ENCODE measurements at places on chromosomes 13 and 19.

- DNase-seq, result no peak
Observed at GRCh38 chr13:21034603-21035191, 26.7 kb downstream of the LATS2 start.

GRCh38 chr13:25046985-25047511, 48.9 kb upstream of the PABPC3 start:
- no peak for DNase-seq

- no peak for DNase-seq
Observed at GRCh38 chr13:46288570-46289259, 77.0 kb downstream of the LRRC63 start.

DNA sequence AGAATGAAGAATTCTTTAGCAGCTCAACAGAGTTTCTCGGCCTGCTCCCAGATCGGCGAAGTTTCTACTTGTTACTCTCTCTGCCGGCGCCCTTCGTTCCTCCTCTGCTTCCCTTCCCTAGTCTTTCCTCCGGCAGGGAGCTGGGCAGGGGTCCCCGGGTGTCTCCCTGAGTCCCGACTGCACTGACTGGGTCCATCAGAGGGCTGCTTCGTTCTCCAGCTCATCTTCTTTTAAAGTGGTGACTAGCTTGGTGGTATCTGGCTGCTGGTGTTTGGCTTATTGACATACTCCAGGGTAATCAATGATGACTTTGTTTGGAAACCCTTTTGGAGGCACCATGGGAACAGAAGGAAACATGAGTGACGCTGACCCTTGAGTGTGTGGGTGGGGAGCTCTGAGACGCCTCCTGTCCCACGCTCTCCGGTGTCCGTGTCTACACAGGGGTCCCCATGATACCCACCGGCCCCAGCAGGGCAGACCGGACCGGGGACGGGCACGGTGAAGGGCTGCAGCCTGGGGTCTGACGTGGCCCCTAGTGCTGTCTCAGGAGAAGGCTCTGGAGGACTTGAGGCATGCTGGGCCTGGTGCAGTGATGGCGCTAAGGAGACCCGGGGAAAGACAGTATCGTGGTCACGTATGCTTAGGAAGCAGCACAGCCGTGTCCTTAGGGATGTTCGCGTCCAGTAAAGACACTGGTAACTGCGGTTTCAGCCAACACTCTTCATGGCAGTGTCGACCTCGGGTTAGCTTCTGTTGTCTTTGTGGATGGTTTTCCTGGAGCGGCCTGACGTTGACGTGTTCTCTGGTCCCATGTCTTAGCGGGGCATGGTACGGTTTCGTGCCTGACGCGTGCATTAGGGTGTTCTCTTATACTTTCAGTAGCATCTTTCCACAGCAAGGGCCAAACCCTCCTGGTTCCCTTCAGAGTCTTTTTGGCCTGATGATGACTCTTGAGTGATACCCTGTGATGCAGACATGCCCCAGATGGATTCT, 23.8 kb downstream of the NAXD start:
- no peak for DNase-seq

DNA sequence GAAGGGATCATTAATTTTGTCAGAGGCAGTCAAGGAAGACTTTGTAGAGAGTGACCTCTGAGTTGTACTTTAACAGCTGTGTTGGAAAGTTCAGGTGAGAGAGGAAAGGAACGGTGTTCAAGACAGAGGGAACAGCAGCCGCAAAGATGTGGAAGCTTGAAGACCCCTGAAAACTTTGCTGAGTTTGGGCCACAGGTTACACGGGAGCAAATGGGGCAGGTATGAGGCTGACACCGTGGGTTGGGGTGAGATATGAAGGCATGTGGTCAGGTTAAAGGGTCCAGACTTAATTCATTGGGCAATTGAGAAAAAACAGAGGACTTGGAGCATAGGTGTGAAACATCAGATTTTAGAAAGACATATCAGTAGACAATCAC, 72.0 kb upstream of the SERP2 start:
- DNase-seq, result no peak

DNA sequence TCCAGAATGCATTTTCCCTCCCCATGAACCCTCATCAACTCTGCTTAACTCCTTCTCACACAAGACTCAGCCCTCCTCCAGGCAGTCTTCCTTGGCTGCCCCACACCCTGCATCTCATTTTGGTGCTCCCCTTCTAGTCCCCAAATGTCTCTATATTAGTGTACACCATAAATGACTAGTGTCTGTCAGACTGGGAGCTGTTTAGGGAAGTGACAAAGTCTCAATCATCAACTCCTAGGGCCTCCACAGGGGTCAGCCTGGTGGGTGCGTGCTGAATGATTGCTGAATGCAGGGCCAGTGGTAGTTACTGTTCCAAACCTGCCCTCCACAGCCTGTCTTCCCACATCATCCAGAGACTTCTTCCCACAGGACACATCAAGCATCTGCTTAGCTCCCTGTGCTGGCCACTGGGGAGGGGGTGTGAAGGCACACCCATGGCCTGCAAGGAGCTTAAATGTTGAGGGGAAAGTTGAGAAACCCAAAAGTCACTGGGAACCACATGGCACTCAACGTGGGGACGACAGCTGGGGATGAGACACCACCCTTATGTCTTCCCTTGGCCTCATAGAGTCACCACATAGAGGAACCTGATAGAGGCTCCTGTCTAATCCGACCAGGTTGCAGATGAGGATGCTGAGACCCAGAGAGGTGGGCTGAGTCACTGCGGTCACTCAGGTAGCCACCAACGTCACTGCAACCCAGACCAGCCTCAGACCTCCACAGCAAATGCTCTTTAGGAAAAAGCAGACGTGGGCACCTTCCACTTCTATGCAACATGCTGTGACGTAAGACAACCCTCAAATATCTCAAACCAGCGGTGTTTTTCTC, 79.3 kb upstream of the TM9SF2 start:
- no peak for DNase-seq

- no peak for DNase-seq
Observed at GRCh38 chr13:32976056-32976805, 40.0 kb upstream of the KL start.

GRCh38 chr19:13696839-13697238, 67.5 kb upstream of the MRI1 start:
- DNase-seq, result no peak

GRCh38 chr13:31686670-31687425, 52.5 kb upstream of the RXFP2 start:
- no peak for DNase-seq

- DNase-seq, result no peak
Observed at GRCh38 chr19:47725759-47726401, 12.7 kb downstream of the EHD2 start.

DNA sequence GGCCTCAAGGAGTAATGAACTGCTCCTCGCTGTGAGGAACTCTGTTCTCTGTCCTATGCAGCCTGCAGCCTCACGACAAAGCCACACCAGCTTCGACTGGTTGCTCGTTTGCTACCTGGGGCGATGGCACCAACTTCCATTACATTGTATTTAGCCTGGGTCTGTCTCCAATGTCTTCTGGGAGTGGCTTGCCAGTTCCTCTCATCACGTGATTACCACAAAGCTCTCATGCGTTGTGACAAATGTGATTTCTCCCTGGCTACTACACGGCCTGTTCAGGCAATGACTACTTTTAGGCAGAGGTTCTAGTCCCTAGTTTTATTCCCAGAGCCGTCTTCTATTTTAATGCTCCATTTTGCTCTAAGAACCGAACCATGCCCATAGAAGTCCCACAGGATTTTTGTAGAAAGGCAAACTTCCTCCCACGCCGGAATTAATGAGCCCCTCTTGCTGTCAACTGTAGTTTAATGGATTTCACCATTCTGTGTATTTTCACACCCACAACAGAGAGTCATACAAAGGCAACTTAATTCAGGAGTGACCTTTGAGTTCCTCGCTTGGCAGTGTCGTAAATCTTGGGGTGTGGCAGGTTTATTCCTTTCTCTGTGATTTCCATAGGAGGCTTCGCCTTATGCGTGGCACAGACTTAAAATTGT, 351.9 kb downstream of the EFNB2 start:
- DNase-seq, result no peak

- DNase-seq, result no peak
Observed at GRCh38 chr19:28744014-28744413, 468.9 kb downstream of the UQCRFS1 start.

- no peak for DNase-seq
Observed at GRCh38 chr13:41345914-41346589, 35.0 kb downstream of the NAA16 start.

- DNase-seq, result no peak
Observed at GRCh38 chr19:35636651-35637050, 4.9 kb upstream of the ETV2 start.

DNA sequence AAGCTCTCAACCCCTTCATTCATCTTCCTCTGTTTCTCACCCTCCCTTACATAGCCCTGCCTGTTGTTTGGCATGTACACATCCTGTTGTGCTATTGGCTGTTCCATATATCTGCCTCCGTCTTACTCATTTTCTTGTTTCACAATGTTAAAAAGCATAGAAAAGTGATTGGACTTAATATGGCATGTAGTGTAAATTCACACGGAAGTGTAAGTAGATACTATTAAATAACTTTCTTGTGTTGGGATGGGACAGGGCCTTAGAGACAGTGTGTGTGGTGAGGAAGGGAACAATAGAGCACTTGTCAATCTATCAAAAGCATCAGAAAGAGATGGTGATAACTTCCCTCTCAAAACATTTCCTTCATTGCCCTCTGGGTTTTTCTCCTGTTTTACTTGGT, 12.3 kb downstream of the LMO7 start:
- DNase-seq, result no peak

DNA sequence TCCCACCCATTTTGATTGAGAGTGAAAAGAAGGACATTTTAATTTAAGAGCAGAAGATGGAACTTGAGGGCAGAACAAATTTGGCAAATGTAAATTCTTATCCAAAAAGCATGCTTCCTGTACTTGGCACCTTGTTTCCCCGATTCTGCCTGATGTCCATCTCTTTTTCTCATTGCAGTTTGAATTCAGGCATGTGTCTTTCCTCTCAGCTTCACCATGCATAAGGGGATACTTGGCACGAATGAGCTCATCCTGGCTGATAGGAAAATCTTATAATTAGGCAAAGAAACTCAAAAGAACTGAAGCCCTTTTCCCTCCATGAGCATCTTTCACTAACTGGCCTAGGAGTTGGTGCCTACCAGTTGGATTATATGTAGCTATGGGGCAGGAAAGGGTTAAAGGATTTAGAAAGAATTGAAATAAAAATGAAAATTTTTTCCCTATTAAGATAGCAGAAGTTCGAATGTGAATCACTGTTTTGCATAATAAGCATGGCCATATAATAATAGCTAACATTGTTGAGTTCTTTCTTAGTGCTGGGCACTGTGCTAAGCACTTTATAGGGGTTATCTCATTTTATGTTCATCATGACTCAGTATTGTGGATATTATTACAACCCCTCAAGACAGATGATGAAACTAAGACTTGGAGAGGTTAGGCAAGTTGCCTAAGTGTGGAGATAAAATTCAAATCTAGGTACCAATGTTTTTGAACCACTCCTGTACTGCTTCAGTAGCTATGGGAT, 386.6 kb downstream of the KCNRG start:
- no peak for DNase-seq

DNA sequence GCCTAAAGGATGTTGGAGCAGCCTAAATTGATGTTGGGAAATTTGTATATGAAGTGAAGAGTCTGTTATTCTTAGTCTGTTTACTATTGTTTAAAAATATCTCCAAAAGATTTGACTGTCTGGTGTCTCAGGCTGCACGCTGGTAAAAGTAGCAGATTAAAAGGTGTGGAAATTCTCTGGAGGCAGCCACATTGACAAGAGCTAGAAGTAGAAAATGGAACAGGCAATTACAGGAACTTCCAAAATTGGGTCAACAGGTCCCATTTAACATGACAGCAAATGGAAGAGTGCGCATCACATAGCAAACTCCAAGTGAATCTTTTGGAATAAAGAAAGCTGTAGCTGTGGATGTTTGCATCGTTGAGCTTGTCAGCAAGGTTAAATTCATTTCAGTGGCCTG, 138.3 kb downstream of the MTUS2 start:
- DNase-seq, result no peak

- no peak for DNase-seq
Observed at GRCh38 chr19:41064974-41065569, 23.2 kb upstream of the CYP2A13 start.

GRCh38 chr13:75173457-75174356, 308.3 kb downstream of the TBC1D4 start:
- no peak for DNase-seq

All from activated CD4-positive, CD25-positive, alpha-beta regulatory T cell treated with anti-CD3 and anti-CD28 coated beads, Interleukin-2, amount 50 U/mL, for 16 hours (primary cell).